ENCODE measurements at places on chromosomes 6 and 20.
A peak's percentile ranks its signal among the peaks of the same experiment; 100 is the strongest.

GRCh38 chr6:139485742-139486475 is 111.5 kb upstream of the CITED2 start:
- DNase-seq, result no peak

GRCh38 chr20:40422656-40423055 is 266.4 kb downstream of the MAFB start:
- DNase-seq, result no peak

- DNase-seq, result peak; percentile 97
Measured at GRCh38 chr6:158040051-158040803, 58.6 kb downstream of the SYNJ2 start.

- no peak for DNase-seq
Measured at GRCh38 chr6:711925-712324, 19.0 kb upstream of the EXOC2 start.

GRCh38 chr6:84635081-84635761 is 129.2 kb downstream of the TBX18 start:
- DNase-seq, result peak; percentile 54

DNA sequence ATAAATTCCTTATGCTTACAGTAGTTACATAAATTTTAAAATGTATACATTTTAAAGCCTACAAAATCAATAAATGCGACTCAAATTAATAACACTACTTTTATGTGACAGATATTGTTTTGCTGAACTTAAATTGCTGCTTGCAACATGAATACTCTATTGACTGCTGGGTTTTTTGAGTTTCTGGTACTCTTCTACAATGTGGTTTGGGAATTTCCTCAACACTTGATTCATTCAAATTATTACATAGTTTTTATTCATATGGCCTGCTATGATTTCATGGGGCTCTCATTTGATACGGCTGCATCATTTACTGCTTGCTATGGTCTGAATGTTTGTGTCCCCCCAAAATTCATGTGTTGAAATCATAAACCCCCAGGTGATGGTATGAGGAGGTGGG is 2.3 kb upstream of the TXLNB start:
- no peak for DNase-seq

DNA sequence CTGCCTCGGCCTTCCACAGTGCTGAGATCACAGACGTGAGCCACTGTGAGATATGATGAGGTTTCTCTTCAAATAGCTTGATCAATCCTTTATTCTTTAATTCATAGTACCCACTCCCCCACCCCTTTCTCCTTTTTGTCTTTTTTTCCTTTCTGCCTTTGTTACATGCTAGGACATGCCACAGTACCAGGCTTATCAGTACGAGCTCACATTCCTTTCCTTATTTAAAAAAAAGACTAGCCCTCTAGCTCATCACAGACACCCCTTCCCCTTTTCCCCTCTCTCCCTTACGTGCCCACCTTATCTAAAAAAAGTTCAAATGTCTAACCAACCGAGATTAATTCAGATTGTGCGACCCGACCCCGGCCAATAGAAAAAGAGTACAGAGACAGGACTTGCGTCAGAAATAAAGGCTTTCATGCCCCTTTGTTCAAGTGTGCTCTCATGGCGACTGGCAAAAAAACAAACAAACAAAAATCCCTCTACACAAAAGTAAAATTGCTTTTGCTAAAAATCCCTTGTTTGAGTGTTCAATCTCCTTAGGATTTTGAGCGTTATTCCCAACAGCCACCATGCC is 49.2 kb downstream of the MRAP2 start:
- DNase-seq, result no peak

GRCh38 chr6:123747515-123747914 is 56.1 kb upstream of the NKAIN2 start:
- no peak for DNase-seq

DNA sequence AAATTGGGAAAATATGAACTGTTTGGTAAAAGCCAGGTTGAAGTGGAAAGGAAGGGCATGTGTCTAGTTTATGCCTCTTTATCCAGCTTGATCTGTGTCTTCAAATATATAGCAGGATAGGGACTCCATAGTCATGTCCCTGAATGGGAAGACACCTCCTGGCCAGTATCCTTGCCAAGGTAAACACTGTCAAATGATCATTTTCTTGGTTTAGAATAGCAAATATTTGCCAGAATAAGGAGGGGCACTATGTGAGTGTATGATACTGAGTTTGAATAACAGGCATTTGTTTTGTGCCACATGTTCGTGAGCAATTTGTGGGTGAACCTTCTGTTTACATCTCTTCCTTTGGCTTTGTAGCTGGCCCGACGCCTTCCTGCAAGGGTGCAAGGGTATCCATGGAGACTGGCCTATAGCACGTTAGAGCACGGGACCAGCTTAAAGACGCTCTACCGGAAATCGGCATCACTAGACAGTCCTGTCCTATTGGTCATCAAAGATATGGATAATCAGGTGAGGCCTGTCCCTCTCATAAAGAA is 34.2 kb upstream of the HINT3 start:
- no peak for DNase-seq

DNA sequence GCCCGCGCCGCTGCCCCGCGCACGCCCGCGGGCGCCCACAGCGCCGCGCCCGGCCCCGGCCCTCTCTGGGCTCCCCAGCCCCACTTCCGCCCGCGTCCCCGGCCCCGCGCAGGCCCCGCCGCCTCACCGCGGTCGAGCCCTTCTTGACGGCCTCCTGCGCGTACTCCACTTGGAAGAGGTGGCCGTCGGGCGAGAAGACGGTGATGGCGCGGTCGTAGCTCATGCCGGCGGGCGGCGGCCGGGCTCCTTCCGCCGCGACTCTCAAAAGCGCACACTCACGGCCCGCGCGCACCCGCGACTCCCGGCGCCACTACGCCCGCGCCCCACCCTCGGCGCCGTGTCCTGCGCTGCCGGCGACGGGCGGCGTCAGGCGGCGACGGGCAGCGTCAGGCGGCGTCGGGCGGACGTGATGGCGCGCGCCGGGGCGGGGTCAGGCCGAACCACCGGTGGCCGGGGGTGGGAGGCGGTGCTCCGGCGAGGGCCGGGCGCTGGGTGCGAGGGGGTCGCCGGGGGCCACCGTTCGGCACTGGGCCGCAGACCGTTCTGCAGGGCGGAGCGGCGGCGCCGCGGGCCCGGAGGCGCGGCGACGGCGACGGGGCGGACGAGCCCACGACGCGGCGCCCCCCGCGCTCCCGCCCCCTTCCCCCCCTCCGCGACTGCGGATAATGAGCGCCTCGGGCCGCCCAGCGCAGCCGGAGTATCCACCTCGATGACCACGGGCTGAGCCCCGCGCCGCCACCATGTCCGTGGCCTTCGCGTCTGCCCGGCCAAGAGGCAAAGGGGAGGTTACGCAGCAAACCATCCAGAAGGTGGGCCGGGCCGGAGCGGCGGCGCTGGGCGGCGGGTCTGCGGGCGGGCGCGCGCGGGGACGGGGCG is at the start of the genes PSMA7 and SS18L1:
PSMA7 (minus strand) TSS at position 314 of the 876 bp plus-strand sequence; CDS start at position 223, 91 bp downstream.
SS18L1 (plus strand) TSS at position 689 of the 876 bp plus-strand sequence; CDS start at position 741, 52 bp downstream.
- peak; percentile 89 for DNase-seq

GRCh38 chr6:128403618-128404444 is 116.6 kb downstream of the PTPRK start:
- no peak for DNase-seq

- no peak for DNase-seq
Measured at GRCh38 chr6:35752330-35752729, 15.5 kb downstream of the ARMC12 start.

- peak; percentile 4 for DNase-seq
Measured at GRCh38 chr6:24646771-24647170, 780 bp upstream of the KIAA0319 start.

- DNase-seq, result no peak
Measured at GRCh38 chr20:15565786-15566185, 1007.5 kb downstream of the KIF16B start.

- DNase-seq, result no peak
Measured at GRCh38 chr6:115882771-115883170, 177.9 kb downstream of the FRK start.

DNA sequence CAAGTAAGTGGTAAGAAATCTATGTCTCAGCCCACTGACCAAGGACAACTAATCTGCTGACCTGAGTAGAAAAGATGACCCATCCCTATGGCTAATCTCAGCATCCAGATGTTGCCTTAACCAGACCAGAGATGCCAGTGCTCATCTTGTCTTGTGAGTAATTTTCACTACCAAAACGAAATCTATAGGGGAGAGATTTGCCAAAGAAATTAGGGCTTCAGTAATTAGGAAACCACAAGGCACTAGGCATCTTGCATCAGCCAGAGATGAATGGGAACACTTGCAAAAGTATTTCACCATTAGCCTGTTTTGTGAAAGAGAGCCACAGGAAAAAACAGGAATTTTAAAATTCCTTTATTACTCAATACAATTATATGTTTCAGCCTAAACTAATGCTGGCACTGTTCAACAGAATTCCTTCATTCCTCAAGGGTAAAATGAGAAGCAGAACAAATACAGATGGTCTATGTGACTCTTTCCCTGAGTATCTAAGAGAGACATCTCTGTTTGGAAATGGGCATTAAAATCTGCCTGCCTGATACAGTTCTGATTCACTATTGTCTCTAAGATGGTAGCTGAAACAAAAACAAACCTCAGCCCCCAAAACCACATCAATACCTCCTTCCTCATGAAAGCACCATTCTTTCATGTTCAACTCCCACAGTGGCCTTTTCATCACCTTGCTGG is 87.8 kb downstream of the GMDS start:
- DNase-seq, result peak; percentile 92

DNA sequence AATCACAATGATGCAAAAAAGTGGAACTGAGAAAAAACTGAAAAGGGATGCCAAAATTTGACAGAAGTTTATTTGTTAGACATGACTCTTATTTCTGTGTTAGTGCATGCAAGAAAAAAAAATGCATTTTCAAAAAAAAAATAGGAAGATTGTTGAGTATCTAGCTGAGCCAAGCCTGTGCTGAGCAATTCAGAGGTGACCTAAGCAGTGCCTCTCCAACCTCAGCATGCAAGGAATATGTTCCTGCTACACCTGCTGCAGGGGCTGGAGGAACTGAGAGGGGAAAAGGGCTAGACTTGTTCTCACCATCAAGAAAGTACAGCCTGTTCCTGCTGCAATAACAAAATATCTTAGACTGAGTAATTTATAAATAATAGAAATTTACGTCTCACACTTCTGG is 24.0 kb downstream of the BPIFA2 start:
- no peak for DNase-seq

- DNase-seq, result no peak
Measured at GRCh38 chr6:117481278-117481925, 1.1 kb upstream of the DCBLD1 start.

DNA sequence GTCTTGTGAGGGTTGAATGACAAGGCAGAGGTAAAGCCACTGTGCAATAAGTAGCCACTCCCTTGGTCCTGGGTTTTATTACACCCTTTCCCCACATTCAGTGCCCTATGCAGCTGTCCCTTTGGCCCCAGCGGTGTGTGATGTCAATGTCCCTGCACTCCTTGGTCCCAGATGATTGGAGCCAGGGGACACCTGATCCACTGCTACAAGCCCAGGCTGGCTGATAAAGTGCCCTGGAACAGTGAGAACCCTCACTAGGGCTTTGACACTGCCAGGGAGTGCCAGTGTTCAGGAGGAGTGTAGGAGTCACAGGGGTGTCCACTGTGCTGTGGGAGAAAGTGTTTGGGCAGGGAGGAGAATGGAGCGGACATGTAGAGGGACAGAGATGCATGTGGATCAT is 30.4 kb downstream of the GABRR1 start:
- no peak for DNase-seq

DNA sequence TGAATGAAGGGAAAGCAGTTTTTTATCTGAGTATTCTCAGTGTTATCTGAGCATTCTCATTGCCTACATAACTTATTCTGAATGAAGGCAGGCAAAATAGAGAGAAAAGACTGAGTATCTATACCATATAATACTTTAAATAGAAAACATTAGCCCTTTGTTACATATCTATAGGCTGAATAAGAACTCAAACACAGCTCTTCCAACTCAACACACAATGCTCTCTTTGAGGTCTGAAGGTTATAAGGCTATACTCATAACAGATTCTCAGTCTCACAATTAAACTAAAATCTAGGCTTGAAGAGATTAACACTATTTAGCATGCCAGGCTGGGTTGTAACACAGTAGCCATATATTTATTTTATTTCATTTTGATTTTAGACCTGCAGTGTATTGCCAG is 56.9 kb downstream of the EYS start:
- DNase-seq, result no peak

DNA sequence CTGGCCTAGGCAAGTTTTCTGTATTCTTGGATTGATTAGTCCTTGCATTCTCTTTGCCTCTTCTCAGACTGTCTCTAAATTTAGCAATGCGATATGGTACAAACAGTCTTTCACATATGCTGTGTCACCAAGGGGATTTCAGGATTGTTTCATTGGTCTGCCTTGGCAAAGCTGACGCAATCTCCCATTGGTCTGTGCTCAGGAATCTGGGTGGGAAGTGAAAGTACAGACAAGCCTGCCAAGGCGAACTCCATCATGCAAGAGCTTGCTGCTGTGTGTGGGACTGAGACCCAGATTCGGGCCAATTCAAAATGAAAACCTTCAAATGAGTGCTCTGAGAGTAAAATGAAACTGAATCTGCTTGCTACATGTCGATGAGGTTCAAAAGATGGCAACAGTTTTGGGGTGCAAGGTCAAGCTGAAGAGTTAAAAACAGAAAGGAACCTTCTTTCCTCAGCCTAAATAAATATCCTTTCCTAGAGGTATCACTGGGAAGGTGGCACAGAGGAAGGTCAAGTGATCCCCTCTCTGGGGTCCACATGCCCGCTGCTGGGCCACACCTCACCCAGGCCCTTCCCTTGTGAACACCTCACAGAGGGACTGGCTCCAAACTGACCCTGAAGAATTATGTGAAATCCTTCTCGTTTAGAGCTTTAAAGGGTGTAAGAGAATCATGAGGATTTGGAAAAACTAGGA is 198.8 kb upstream of the PREP start:
- DNase-seq, result peak; percentile 97

GRCh38 chr6:13014504-13015378 is 298.2 kb downstream of the PHACTR1 start:
- DNase-seq, result no peak

- no peak for DNase-seq
Measured at GRCh38 chr6:139636391-139636790, 261.9 kb upstream of the CITED2 start.

- peak; percentile 3 for DNase-seq
Measured at GRCh38 chr20:38790200-38791053, 15.1 kb upstream of the PPP1R16B start.

- DNase-seq, result no peak
Measured at GRCh38 chr6:8628063-8628462, 192.7 kb upstream of the SLC35B3 start.

- no peak for DNase-seq
Measured at GRCh38 chr6:98514796-98515195, 319.6 kb upstream of the POU3F2 start.

- DNase-seq, result peak; percentile 22
Measured at GRCh38 chr6:108902382-108902792, 54.2 kb downstream of the ARMC2 start.

DNA sequence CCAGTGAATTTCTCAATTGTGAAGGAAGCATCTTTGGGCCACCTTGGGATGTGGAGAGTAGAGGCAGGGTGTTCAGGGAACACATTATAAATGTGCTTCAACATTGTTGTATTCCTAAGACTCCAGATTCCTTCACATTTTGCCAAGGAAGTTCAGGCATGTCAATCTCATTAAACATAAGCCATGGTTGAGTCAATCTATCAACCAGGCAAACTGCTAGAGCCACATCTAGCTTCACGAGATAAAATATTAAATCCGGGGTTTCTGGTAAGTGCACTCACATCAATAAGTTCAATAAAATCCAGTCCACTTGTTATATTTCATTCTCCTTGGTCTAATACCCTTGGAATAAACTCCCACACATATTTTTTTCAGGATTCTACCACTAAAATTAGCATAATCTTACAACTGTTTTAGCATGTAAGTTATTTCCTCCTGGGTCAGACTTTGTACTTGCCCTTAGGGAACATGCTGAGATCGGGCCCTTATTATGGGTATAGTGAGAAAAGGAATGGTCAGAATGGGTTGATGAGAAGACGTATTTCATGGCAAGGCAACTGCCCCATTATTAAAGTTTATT is 93.6 kb downstream of the ADTRP start:
- DNase-seq, result no peak

All from fibroblast of skin of abdomen (primary cell).